ENCODE measurements at places on chromosomes 4 and X.

GRCh38 chrX:27890611-27891010, 82.8 kb downstream of the MAGEB10 start:
- no peak for DNase-seq

DNA sequence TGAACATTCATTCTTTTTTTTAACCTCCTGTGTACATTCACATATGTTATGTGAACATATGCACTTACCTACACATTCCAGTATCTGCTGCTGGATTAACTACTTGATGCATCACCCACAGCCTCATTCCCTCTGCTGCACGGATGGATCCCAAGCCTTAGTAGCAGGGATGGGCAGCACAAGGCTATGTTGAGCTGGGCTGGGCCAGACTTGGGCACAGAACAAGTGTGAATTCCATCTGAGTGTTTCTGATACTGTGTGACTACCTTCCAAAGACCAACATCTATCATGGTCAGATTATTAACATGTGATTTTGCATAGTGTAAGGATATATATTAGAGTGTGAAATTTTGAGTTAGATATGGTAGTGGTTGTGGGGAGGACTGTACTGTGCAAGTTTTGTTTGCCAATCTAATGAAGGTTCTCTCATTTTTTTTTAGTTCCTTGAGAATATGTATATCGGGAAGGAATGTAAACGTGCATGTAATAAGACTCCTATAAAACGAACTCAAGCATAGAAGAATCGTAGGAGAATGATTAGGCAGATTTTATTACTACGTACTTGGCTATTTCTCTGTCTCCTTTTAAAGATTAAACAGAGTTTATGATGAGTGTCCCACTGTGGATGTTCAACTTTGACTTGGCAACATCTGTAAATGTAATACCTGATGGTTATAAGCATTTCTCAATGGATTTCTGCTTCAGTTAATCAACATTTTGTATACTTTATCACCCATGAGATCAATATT, 23.4 kb upstream of the STBD1 start:
- DNase-seq, result no peak

GRCh38 chrX:71609095-71609750, 9.1 kb downstream of the CXCR3 start:
- no peak for DNase-seq

DNA sequence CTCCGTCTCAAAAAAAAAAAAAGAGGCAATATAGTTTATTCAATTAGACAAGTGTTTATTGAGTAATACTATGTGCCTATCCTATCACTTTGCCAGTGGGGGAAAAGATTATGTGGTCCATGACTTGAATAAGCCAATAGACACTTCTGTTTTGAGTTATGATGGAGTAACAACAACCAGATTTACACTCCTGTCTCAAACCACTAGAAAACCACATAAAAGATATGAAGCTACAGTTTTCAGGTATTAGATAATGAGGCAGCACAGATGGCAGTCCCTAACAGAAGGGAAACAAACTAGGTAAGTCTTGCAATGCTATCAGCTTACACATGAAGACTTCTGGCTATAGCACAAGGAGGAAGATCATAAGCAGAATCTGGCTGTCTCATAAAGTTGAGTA, 22.5 kb downstream of the NFXL1 start:
- no peak for DNase-seq

GRCh38 chr4:144955104-144955503, 142.9 kb downstream of the ANAPC10 start:
- no peak for DNase-seq

DNA sequence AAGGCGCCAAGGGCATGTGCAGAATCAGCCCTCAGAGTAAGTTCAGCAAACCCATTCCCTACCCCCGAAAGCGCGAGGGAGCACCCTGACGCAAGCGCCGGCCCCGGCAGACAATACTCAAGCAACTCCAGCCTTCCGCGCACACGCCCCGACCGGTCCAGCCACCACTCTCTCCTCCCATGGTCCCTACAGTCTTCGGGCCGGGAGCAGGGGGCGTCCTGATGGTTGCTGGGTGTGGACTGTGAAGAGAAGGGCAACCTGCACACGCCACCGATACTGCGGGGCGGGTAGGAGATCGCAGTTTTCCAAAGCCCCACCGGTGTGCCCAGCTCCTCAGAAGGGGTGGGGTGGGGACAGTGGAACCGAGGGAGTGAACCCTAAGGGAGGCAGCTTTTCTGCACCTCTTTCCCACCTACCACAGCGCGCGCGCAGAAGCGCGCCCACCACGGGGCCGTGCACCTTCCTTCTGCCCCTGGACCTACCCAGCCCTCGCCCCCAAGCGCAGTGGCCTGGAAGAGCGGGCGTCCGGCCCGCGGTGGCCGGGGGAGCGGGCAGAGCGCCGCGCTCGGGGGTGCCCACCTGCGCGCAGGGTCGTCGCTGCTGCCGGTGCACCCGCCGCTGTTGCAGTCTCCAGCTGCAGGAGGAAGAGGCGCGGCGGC, 650.2 kb upstream of the DIPK2B start:
- DNase-seq, result no peak

DNA sequence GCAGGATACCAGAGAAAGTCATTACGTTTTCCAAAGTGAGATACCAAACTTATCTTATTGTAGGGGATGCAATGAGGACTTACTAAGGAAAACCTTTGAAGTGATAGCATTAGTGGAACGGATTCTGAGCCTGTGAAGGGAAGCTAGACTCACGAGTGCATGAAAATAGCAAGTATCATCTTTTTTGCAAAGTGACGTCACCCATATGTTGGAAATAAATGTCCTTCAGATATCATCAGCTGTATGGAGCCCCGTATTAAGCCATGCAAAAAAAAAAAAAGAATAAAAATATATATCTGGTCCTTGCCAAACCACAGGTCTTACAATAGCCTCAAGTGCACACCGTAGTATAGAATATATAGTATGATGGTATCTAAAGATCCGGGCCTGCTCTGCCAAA, 46.8 kb upstream of the ITM2A start:
- no peak for DNase-seq

- no peak for DNase-seq
Measured at GRCh38 chr4:185134307-185134869, 8.7 kb upstream of the SLC25A4 start.

DNA sequence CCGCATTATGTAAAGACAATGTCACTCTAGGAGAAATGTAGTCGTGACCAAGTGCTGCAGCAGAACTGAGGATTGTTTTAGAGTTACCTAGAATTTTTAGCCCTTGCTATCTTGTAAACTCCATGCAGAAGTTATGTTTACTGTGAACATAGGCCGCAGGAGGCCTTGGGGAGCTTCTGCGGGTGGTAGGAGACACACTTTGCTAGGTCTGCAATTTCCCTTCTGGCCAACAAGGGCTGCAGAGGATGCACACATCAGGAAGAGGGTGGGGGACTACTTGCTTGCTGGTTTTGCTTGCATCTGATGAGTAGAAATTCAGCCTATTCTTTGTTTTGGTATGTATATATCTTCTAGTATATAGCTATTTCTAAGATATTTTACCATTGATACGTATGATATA, 23.1 kb downstream of the BANK1 start:
- no peak for DNase-seq

DNA sequence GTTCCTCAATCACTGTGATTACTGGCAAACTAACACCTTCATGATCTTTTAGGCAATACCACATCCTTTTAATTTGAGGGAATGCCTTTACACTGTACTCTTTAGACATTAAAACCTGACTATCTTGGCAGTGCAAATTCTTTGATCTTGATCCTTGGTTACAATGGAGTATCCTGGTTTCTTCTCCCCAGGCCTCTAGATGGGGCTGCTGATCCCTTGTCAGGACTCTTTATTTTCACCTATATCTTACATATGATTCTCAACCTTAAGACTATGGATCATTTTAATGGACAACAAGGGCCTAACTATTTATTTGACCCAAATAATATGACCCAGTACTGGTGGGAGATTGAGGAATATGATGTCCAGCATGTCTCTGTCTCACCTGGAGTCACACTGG, 1005.5 kb upstream of the INTU start:
- no peak for DNase-seq

- no peak for DNase-seq
Measured at GRCh38 chrX:150196285-150196684, 166.8 kb upstream of the MAMLD1 start.

- DNase-seq, result no peak
Measured at GRCh38 chr4:89336818-89337420, 29.3 kb upstream of the GPRIN3 start.

DNA sequence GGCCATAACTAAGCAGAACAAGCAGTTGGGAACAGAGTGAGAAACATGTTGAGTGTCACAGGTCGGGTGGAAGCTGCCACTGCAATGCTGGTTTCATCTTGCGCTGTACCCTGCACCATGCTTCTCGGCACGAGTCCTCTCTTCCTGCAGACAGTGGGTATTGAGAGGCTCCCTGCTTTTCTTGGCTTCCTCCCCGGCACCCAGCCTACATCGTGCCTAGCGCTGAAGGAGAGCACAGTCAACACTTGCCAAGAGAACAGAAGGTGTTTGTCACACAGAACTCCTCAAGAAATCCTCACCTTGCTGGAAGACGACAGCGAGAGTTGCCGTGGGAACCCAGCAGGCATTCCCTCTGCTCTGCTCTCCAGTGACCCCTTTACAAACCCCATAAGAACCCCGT, 53.6 kb downstream of the EVC2 start:
- DNase-seq, result no peak

DNA sequence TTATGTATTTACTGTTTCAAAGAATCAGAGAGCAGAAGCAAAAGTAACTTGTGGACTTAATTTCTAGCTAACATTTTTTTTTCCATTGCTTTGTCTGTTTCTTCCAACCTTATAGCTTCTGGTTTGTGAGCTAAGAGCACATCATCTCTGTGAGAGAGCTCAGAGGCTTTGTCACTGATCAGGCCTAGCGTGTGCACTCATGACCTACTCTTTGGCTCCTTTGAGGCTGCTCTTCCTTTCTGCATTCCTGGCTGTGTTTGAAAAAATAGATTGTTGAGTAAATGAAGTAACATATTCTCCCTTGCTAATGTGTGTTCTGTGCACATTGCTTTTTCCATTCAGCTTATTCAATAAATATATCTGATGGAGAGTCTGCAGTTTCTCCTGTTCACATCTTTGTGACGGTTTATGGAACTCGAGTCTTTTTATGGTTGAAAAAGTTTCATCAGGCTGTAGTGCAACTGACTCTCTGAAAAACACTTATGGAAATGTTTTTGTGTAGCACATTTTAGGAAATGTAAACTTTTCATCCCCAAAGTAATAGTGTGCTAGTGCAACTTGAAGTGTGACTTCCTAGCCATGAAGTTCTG, 133.0 kb downstream of the RAPGEF2 start:
- DNase-seq, result no peak

DNA sequence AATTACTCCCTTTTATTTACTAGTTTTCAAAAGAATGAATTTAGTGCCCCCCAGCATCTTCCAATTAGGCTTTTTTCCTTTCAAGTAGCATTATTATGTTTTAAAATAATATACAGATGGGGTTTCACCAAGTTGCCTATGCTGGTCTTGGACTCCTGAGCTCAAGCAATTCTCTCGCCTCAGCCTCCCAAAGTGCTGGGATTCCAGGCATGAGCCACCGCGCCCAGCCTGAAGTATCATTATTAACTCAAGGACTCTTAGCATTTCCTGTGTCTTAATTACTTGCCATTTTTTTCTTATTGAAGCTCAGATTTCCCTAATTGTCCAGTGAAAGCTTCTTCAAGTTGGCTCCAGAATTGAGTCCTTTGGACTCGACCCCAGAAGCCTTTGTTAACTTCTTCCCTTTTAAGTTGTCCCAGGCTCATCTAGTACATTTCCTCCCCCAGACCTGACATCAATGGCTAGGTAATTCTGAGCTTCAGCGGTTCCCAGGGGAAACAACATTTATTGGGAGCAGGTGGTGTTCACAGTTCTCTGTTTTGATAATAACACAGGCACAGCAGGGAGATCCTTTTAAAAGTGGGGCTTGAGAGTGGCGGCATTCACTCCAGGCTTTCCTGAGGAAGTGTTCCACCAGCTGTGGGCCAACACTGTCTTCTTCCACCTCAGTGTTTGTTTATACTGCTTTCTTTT, 10.0 kb downstream of the SAT1 start:
- DNase-seq, result no peak

DNA sequence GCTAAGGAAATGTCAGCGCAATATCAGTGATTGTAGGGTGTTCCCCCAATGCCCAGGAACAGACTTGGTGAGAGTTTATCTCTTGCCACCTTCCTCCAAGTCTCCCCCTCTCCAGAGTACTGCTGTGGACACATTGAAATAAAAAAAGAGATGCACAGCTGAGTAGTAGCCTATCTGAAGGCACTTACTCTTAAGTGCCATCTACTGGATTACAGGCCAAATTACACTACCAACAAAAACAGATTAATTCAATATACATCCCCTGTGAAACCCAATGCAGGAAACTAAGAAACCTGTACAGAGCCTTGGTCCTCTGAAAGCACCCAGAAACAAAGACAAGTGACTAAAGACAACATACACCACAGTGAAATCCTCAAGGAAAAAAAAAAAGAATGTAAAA, 460.3 kb downstream of the ZIC3 start:
- DNase-seq, result no peak

GRCh38 chr4:1154126-1154522, 18.3 kb downstream of the SPON2 start:
- DNase-seq, result no peak

DNA sequence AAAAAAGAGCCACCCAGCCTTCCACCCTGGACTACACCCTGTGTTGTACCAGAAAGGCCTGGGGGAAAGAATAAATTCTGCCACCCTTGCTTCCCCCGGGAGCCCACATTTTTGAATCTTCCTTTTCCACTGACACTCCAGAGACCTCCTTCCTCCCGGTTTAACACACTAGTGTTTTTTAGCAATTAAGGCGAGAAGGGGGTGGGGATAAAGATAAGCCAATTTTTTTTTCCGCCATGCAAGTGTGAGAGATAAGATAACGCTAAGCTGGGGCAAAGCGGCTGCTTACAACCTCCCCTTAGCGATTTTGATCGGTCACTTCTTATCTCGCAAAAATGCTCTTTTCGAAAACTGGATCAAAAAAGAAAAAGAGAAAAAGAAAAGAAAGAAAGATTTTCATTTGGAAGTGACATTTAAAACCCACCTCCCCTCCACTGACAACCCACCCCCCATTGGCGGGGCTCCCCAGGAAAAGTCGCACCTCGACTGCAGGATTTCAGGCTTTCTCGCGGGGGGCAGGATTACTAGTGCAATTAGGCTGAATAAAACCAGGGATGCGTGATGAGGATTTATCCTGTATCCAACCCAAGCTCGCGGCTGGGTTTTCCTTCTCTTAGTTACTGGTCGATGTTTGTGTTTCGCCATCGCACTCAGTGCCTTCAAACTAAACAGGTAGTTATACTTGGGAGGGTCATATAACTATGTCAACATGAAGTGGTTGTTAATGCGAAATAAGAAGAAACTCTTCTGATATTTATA, 6.0 kb upstream of the BCOR start:
- DNase-seq, result no peak

GRCh38 chr4:15691346-15692135, 9.9 kb downstream of the FAM200B start:
- no peak for DNase-seq

GRCh38 chr4:52099860-52100461, 48.9 kb downstream of the SPATA18 start:
- no peak for DNase-seq

Data from activated CD4-positive, alpha-beta T cell treated with anti-CD3 and anti-CD28 coated beads for 24 hours (primary cell).